ENCODE measurements at places on chromosomes 11 and 22.

GRCh38 chr11:118051611-118052461, 25.0 kb upstream of the TMPRSS4 start:
- peak; percentile 54 for DNase-seq

DNA sequence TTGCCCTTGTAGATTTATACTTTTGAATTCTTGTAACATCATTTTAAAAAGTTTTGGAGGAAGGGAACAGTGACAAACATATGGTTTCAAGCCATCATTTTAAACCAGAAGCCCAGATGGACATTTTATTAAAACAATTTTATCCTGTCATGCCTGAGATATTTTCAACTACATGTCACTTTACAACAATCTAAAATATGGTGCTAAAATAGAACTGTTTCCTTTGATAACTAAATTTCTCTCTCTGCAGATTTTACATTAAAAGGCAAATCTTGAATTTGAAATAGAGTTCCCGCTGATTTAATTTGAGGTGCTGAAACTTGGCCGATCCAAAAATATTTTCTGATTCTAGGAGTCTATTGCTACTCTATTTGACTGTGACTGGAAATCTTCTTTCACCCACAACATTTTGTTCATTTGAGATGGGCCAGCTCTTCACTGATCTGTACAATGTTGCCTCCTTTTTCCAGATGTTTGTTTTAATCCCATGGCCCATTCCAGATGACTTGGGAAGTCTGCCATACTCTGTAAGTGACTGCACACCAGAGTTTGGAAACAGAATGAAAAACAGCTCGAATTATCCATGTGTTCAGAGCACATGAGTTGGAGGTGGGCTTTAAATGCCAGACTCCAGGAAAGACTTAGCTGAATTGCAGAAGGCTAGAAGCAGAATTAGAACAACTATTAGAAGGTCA, 402.5 kb downstream of the TMEM135 start:
- DNase-seq = no peak

DNA sequence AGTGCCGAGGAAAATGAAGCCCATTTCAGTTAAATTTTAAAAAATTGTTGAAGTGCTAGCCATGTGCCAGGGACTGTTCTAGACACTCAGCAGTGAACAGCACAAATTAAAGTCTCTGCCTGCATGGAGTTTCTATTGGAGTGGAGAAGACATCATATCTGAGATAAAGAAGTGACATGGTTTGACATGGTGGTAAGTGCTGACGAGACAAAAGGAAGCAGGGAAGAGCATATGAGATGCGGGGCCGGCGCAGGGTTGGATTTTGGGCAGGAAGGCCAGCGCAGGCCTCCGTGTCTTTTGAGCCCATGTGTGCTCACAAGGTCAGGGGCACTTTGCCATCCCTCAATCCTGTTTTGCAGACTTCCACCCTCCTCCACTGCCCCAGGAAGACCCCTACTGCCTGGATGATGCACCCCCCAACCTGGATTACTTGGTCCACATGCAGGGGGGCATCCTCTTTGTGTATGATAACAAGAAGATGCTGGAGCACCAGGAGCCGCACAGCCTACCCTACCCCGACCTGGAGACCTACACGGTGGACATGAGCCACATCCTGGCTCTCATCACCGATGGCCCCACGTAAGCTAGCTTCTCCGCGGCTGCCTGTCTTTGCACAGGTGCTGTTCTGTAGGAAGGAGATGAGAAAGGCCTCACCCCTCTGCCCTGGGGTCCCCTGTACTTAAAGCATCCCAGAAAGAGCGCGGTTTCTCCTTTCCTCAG, 29.6 kb downstream of the AMPD3 start:
- DNase-seq = no peak

GRCh38 chr11:125585487-125585886, 7.2 kb upstream of the STT3A start:
- DNase-seq = no peak

GRCh38 chr11:29129844-29130243, 887.0 kb downstream of the KCNA4 start:
- DNase-seq = no peak

DNA sequence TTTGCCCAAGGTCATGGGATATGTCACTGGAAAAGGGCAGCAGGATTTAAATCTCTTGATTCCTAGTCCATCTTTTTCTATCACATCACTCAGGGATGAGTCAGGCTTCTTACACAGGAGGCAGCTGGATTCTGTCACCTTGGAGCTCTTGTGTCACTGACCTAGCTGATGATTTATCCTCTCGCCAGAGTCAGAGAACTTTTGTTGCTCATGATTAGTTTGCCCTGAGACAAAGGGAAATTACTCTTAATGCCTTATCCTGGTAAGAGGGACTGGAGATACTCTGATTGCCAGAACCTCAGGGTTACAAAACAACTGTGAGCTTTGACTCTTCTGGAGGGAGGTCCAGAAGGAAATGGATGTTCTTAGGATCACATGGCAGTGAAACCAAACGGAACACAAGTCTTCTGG, 10.1 kb downstream of the COA4 start:
- no peak for DNase-seq

- DNase-seq = no peak
Observed at GRCh38 chr22:37155971-37156370, 6.3 kb upstream of the IL2RB start.

DNA sequence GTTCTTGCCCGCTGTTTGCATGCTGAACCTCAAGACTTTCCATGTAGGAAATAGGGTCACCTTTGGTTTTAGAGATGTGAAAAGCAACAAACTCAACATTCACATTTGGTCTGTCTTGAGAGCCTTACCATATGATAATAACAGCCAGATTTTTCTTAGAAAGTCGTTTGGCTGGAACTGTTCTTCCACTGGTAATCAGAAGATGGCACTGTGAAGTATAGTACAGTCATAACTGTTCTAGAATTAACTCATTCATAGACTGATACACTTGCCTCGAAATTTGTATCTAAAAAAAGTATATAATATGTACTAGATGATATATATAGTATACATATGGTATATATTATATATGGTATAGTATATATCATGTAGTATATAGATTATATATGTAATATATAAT, 12.3 kb downstream of the LUZP2 start:
- no peak for DNase-seq

DNA sequence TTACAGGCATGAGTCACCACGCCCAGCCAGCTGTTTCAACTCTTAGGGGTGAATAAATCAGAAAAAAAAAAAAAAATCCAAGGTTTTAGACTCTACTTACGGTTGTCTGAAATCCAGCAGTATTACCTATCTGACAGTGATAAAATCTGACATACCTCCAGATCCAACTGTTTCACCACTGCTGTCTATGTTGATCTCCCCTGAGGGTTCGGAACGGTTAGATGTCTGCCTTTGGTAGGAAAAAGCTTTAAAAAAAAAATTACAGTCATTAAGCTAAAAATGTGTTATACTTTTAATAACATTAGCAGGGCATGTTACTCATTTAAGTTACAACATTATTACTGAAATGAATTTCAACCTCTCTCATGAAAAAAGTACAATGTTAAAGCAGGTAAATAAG, 21.1 kb downstream of the NCAPD3 start:
- no peak for DNase-seq

- DNase-seq = no peak
Observed at GRCh38 chr11:45282081-45282480, 4.1 kb downstream of the SYT13 start.
